DMS153 (cell line): ENCODE measurements at places on chromosomes 13 and 19.

- no peak for DNase-seq
Observed at GRCh38 chr13:47168066-47168465, 271.2 kb upstream of the HTR2A start.

GRCh38 chr13:28744091-28744536 lies 25.3 kb upstream of the SLC46A3 start:
- no peak for DNase-seq

GRCh38 chr13:46137627-46138317 lies 32.9 kb upstream of the CPB2 start:
- no peak for DNase-seq

DNA sequence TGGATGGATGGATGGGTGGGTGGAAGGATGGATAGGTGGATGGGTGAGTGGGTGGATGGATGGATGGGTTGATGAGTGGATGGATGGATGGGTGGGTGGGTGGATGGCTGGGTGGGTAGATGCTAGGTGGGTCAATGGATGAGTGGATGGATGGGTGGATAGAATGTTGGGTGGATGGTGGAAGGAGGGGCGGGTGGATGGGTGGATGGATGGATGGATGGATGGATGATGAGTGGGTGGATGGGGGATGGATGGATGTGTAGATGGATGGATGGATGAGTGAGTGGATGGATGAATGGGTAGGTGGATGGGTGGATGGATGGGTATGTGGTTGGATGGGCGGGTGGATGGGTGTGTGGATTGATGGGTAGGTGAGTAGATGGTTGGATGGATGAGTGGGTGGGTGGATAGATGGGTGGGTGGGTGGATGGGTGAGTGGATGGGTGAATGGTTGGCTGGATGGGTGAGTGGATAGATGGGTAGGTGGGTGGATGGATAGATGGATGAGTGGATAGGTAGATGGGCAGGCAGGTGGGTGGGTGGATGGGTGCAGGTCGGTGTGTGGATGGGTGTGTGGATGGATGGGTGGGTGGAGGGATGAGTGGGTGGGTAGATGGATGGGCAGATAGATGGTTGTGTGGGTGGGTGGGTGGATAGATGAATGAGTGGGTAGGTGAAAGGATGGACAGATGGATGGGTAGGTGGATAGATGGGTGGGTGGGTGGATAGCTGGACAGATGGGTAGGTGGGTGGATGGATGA lies 4.4 kb upstream of the SHC2 start:
- DNase-seq: no peak
